NCI-H187 treated with DMSO at 0.1 percent for 48 hours (cell line): ENCODE measurements at places on chromosomes 1 and 21.

GRCh38 chr1:197200272-197200899 lies 53.9 kb upstream of the ASPM start:
- DNase-seq = no peak

- DNase-seq = no peak
These were observed 28.1 kb downstream of the PLXNA2 start for GRCh38 chr1:208216062-208216461.

- no peak for DNase-seq
These were observed 134.5 kb downstream of the LIPI start for GRCh38 chr21:14076143-14076806.

GRCh38 chr1:85201340-85202091 lies 700 bp upstream of the SYDE2 start:
- no peak for DNase-seq

DNA sequence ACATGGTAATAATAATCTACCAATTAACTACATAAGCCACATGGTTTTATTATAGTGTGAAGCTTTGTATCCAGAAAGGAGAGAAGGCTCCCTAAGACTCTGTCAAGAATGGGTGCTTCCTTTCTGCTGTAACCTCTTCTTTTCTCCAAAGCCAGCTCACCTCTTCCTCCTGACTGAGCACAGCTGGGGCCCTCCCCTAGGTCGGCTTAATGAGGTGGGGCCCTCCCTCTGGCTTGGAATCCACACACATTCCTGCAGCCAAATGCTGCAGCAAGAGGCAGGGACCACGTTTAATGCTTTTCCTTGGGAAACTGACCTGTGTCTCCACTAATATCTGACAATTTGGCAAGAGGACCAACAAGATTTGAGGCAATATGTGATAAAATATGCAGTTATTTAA lies 94.8 kb downstream of the DSCAM start:
- no peak for DNase-seq

GRCh38 chr1:211529453-211529852 lies 37.5 kb upstream of the RD3 start:
- no peak for DNase-seq

DNA sequence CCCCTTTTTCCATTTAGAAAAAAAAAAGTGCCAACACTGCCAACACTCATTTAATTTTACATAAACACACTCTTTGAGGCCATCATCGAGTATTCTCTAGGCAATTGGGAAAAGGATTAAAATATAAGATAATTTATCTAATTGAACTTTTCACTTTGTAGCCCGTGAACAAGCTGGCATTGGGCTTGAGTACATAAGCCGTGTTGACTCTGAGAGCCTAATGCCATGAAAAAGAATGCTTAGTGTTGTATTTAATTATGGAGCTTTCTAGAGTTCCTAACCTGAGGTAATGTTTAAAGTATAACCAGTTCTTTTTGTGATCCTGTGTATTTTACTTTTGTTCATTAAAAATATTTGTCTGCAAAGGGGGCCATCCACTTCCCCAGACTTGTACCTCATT lies 193.8 kb downstream of the LYPLAL1 start:
- DNase-seq = no peak

- no peak for DNase-seq
These were observed 102.0 kb upstream of the ARHGEF16 start for GRCh38 chr1:3352299-3352951.
